Right ventricle myocardium superior (tissue), 1 donor: ENCODE measurements at places on chromosomes 12 and 14.

- no peak for DNase-seq
Measured at GRCh38 chr12:73277971-73278370, 1005.8 kb downstream of the TRHDE start.

- DNase-seq, result no peak
Measured at GRCh38 chr12:43848226-43848507, 12.3 kb downstream of the TMEM117 start.

GRCh38 chr14:89750908-89751392 lies 203.6 kb downstream of the EFCAB11 start:
- no peak for DNase-seq

DNA sequence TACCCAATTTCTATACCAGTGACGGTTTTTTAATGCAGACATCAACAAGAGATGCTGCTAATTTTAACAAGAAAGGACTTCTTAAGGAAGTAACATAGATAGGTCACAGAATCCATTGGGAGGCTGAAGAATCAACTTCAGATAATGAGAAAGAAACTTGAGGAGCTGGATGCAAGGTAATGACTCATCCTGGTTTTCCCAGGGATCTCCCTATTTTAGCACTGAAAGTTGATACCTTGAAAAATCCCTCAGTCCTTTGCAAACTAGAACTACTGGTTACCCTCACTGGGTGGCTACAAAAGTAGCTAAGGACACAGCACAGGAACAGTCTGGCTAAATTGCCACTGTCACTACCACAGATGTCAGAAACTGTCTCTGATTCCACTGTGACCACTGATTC lies 561.9 kb downstream of the FLRT2 start:
- DNase-seq, result no peak

DNA sequence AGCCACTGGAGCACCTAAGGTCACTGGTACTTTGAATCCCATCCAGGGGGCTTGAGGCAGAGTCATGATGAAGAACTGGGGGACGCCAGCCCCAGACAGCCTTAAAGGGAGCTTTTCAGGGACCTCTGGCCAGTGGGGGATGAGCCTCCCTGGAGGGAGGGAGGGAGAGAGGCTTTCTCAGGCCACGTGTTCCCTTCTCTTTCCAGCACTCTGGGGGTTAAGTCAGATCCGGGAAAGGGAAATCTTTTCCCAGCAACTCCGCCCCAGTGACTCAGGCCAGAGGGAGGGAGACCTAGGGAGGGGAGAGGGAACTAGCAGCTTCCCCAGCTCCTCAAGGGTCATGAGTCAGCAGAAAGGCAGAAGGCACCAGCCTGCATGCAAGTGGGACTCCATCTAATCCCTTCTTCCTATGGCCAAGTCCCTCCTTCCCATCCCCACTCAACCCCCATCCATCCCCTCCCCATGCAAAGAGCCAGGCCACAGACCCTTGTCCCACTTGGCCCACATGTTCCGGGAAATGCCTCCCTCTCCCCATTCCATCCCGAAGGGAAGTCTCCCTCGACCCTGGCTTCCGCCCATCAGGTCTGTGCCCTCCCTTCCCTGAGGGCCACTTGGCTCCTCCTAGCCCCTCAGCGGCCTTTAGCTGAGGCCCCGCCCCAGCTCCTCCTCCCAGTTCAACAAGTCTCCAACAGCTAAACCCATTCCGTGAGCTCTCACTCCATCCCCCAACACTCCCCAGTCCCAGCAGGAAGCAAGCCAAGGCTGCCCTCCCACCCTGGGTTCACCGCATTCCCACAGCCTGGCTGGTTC lies 5.6 kb downstream of the TNFRSF1A start:
- DNase-seq, result peak; percentile 96

- DNase-seq, result no peak
Measured at GRCh38 chr12:39736406-39736805, 116.8 kb upstream of the ABCD2 start.
